ENCODE measurements at places on chromosomes 6 and 20. TPM values are rescaled to one million over a fixed set of nuclear protein-coding genes. Genes with fewer than 3 reads are reported as not detected.

DNA sequence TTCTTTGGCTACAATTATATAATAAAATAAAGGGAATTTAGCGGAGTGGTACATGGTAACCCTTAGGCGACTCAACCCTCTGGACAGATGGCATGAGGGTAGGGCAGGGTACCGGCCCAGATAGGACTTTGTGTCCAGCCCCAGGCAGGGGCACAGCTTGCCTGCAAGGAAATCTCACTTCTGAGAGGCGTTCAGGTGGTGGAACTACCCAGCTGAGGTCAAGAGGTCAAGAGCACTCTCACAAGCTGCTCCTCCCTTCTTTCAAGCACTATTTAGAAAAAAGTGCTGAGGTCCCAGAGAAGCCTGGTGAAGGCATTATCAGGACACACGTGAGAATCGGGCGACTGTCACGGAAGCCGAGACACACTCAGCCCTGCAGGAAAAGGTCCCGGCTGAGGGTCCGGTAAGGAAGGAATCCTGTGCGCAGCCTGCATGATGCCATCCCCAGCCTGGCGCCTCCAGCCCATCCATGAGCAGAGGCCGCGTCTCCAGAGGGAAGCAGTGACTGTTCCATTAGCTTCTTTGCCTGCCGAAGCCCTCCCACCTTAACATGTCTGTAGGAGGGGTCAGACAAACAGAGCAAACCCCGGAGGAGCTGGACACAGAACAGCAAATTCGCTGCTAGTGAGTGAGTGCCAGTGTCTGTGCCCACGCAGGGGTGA is 54.8 kb downstream of the WDR27 start:
- no peak for DNase-seq

DNA sequence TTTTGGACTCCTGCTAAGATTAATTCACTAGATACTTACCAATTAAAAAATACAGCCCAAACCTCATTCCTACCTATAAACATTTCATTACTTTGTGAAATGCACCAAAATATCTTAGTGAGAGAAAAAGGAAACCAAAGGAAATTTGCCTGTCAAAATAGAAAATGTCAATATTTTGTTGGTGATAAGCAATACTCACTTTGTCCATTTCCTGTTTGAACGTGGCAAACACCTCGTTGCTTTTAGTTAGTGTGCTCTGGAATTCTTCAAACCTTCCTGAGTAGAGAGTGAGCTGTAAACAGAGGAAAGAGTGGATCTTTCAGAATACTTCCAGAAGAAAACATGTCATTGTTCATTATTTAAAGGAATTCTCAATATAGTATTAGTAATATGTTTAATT is 44.2 kb downstream of the TXLNB start:
- DNase-seq: no peak

Gene PAQR8
- 6.1 TPM for total RNA-seq

DNA sequence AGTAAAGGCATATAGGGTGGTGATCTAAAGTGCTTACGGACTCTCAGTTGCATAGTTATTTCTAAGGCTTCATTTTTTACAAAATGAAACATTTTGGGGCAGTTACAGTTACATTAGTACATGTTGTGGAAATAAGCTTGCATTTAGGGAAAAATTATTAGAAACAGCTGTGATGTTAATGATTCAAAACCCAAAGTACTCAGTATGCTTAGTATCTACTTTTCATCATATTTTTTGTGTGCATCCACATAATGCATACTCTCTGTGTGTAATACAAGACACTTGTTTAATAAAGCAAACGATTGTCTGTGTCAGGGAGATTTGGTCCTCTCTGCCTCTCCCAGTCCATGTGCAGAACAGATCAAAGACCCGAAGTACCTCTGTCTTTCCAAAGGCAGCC is 11.4 kb upstream of the TBX18 start:
- no peak for DNase-seq

- peak; percentile 61 for DNase-seq
These were observed 1.7 kb downstream of the RANBP9 start for GRCh38 chr6:13709689-13710551.

Gene KCNK16
- total RNA-seq: not detected

DNA sequence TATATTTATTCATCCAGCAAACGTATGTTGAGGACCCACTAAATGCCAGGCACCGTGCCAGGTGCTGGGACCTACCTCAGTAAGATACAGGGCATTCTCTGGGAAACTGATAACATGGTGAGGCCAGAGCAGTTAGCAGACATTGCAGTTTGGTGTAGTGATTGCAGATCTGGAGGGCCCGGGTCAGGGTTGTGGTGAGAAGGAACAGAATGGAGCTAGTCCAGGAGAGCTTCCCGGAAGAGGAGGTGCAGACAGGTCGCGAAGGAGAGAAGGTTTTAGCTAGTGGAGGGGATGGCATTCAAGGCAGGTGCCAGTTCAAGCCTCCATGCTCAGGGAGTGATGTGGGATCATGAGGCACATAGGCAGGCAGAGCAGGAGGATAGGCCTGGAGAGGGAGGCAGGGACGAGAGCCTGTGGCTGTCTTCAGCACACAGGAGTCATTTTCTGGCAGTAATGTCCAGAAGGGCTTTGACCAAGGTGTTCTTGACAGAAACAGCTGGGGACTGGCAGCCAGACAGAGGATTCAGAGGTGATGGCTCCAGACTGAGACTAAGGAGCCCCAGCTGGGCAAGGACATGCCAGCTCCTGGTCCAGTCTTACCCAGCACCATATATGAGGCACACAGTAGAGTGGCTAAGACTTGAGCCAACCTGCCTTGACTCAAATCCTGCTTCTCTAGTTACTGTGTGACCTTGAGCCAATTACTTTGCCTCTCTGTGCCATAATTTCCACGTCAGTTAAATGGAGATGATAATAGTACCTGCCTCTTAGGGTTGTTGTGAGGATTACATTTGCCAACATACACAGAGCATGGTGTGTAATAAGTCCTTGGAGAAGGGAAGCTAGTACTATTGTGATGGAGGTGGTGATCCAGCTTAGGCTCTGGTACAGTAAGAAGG is 48.3 kb upstream of the FANCE start:
- no peak for DNase-seq

Gene PTP4A1
- total RNA-seq: 32.6 TPM

All from fibroblast of lung (primary cell).